Posterior vena cava (tissue), 2 donors: ENCODE measurements at places on chromosomes 4 and X.

GRCh38 chrX:115372152-115372551 is 82.6 kb downstream of the LUZP4 start:
- no peak for DNase-seq

DNA sequence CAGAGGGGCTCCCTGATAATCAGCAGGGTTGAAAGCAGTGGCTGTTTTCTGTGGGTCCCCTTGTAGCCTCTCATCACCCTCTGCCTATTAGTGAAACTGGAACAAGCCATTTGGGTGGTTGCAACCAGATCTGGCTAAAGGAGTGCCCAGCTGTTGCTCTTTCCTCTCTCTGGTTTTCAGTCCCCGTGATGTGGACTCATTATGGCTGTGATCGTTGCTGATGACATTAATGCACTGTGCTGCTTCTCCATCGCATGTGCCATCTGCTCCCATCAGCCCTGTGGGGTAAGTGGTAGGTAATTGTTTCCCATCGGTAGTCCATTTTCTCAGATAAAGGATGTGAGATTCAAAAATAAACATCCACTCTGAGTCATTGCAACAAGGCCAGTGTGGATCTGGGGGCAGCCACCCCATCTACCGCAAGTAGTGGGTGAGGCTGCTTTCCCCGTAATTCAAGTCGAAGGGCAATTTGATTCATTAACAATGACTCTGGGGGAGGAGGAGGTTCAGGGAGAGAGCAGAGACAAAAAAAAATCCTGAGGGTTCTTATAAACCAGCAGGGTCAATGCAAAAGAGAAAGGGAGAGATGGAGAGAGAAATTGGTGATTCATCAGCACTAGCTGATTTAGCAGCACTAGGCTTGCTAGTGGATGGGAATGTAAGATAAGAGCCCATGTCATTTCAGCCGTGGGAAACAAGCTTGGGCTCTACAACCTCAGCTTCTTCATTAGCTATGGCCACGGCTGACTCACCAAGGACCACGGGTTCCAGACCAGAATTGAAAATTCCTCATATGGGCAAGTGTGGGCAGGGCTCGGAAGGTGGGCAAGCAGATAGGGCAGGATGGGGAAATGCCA is 357.8 kb downstream of the MID1IP1 start:
- DNase-seq: no peak

DNA sequence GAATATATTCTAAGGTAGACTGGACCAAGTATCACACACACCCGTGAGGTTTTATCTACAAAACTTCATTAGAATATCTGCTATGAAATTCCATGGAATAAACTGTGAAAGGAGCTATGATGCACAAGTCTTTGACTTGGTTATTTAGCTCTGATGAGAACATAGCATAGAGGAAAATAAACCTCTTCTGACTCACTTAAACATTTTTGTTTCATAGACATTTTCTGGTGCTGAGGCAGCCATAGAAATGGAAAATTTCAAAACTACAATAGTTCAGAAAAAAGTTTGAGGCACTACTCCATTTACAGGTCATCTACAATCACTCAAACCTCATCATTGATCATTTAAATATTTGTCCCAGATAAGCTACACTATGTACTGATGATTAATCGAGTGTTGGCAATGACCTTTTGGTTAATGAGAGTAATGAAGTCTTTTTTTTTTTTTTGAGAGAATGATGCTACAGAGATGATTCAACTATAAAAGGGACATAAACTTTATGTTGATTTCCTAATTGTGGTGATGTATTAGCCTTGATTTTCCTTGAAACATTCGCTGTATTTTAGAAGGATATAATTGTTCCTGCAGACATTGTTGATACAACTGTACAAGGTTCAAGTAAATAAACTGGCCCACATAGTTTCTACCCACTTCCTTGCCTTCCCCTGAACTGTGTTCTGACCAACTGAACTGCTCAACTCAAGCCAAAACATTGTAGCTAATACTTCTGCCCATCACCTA is 77.5 kb downstream of the AREG start:
- no peak for DNase-seq

DNA sequence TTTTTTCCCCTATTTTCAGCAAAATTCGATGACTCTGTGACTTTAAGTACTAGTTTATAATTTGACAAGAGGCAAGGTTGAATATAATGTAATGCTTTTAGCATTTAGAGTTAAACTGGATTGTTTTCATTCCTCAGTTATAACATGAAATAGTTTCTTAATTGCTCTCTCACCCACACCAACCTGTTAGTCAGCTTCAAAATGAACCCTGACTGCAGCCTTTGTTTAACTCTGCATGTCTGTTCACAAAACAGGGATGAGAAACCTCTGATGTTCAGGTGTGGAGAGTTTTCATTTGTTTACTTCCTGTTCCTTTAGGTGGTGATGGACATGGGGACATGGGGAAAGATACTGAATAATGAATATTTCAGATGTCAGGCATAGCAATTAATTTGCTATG is 49.9 kb upstream of the MND1 start:
- DNase-seq: no peak

- no peak for DNase-seq
Measured at GRCh38 chr4:8320386-8320750, 50.8 kb downstream of the HTRA3 start.

DNA sequence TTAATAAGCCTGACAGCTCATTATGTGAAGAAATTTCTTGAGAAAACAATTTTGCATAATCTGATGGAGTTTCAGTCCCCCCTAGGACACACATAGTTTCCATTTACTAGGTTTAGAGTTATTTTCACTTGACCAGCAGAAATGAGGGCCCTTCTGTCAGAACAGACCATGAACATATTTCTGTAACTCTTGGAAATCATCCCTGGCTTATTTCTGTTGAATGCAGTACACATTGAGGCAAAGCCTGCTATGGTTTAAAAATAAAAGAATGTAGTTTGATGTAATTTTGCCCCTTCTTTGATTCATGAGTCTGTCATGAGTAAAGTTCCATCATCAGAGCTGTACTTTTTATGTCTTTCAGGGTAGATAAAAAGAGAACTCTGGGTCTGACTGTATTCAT is 104.6 kb upstream of the ETNPPL start:
- DNase-seq: no peak

DNA sequence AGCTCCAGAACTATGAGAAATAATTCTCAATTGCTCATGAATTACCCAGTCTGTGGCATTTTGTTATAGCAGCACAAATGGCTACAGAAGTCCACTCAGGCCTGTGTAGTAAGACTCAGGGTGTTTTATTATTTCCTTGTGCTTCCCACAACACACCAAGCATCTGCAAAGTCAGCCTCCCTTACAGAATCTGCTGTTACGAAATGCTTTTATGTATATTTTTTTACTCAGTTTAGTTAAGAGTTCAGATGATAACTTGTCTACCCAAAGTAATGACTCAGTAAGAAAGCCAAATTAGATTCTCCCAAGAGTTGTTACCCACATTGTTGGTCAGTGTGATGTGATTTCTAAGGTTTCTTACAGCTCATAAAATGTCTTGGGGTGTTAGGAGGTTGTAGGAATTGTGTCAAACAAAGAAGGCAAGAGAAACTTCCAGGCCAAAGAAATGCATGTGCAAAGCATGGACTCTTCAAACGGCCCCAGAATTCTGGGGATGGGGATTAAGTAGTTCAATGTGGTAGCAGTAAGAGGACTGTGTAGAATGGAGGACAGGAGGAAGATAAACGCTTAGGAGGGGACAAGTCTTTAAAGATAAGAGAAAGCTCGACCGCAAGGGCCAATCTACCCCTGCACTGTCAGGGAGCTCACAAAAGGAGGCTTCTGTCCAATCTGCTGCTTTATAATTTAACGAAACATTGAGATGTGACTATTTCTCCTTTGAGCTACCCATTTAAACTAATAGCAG is 35.4 kb upstream of the TMEM184C start:
- DNase-seq: no peak

GRCh38 chrX:119118780-119119395 is 8.7 kb downstream of the KIAA1210 start:
- DNase-seq: no peak

- no peak for DNase-seq
Measured at GRCh38 chr4:189278597-189279165, 662.0 kb upstream of the FRG1 start.
